ENCODE measurements at places on chromosomes 1 and 21.

GRCh38 chr1:28449904-28450303 is 55.9 kb upstream of the RCC1 start:
- peak; percentile 13 for DNase-seq

DNA sequence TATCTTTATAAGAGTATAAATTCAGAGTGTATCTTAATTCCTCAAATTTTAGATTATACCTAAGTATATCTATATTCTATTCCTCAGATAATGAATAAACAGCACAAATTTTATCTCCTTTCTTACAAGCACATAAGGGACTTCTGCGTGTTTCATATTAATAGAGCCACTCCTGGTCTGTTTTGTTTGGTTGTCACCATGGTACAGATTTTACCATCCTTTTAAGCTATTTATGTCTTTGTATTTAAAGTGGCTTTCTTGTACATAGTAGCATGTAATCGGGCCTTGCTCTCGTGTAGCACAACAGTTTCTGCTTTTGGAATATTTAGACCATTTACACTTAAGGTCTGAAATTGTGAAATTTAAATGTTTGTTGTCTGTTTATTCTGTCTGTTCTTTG is 52.6 kb upstream of the SLC35A3 start:
- DNase-seq = no peak

GRCh38 chr1:72003092-72003491 is 279.2 kb downstream of the NEGR1 start:
- DNase-seq = no peak

GRCh38 chr1:182368903-182369302 is 22.7 kb downstream of the GLUL start:
- no peak for DNase-seq

DNA sequence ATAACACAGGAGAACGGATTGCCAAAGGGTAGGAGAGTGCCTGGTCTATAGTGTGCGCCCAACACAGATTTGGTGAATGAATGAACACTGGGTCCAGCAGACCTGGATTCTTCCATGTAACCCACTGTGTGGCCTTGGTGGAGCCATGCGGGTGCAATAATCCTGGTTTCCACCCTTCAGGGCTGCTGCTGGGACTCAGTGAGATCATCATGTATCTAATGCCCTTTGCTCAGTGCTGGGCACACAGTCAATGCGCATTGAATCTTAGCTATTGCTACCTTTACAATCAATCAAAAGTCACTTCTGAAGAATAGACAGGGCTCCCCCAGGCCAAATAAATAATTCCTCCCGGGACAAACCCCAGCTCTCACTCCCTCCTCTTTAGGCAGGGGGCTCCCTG is 5.8 kb upstream of the EPHA2 start:
- no peak for DNase-seq

- DNase-seq = no peak
These were observed 7.7 kb upstream of the S100A2 start for GRCh38 chr1:153573351-153573750.

GRCh38 chr21:33360281-33360680 is 35.5 kb downstream of the IFNAR1 start:
- DNase-seq = no peak

GRCh38 chr21:41953249-41953830 is 478 bp downstream of the C2CD2 start:
- DNase-seq = no peak

- no peak for DNase-seq
These were observed 54.0 kb downstream of the AKT3 start for GRCh38 chr1:243796016-243796415.

DNA sequence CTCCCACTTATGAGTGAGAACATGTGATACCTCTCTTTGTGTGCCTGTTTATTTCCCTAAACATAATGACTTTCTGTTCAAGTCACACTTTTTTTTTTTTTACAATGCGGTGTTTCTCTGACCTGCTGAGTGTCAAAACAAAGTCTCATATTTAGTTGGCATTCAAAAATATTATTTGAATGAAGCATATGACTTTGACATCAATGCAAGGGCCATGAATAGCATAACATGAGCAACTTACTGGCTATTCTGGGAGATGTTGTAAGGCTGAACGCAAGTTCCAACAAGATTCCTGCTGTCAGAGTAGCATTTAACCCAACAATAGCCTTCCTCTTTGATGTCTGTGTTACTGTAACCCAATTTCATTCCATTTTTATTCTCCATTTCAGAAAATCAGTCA is 2.0 kb upstream of the KRTAP19-1 start:
- DNase-seq = no peak

GRCh38 chr1:40717955-40718354 is 26.5 kb downstream of the NFYC start:
- no peak for DNase-seq

DNA sequence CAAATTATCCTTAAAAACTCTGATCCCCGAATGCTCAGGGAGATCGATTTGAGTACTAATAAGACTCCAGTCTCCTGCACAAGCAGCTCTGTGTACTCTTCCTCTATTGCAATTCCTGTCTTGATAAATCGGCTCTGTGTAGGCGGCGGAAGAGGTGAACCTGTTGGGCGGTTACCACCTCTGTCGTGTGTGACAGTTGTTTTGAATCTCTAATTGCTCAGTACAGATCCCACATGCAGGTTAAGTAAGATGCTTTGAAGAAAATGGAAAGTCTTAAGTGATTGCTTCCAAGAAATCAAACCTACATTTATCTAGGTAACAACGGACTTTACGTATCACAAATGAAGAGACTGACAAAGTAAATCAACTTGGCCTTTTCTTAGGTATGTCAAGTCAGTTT is 35.5 kb downstream of the COA6 start:
- peak; percentile 54 for DNase-seq

GRCh38 chr1:58968360-58968952 is 184.6 kb upstream of the JUN start:
- no peak for DNase-seq

DNA sequence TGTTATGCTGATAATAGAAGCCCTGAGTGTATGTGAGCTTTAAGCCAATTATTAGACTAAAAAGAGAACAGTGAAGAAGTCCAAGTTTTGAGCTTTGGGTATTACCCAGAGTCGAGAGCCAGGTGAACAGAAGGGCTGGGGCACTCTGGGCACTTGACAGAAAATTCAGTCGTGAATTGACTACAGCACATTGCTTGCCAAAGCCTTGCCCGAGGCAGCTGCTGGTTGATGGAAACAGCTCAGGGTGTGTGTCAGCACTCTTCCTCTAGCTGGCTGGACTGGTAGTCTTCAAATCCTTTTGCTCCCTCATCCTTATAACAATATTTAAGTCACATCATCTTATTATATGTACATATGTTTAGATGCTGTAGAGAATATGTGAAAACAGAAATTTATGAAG is 21.3 kb downstream of the PDE4B start:
- no peak for DNase-seq

GRCh38 chr21:42593007-42593814 is 60.2 kb upstream of the PDE9A start:
- peak; percentile 53 for DNase-seq

GRCh38 chr1:158148468-158148867 is 32.2 kb upstream of the CD1D start:
- DNase-seq = no peak

- DNase-seq = no peak
These were observed 779.0 kb upstream of the ADGRL4 start for GRCh38 chr1:79785561-79785960.

DNA sequence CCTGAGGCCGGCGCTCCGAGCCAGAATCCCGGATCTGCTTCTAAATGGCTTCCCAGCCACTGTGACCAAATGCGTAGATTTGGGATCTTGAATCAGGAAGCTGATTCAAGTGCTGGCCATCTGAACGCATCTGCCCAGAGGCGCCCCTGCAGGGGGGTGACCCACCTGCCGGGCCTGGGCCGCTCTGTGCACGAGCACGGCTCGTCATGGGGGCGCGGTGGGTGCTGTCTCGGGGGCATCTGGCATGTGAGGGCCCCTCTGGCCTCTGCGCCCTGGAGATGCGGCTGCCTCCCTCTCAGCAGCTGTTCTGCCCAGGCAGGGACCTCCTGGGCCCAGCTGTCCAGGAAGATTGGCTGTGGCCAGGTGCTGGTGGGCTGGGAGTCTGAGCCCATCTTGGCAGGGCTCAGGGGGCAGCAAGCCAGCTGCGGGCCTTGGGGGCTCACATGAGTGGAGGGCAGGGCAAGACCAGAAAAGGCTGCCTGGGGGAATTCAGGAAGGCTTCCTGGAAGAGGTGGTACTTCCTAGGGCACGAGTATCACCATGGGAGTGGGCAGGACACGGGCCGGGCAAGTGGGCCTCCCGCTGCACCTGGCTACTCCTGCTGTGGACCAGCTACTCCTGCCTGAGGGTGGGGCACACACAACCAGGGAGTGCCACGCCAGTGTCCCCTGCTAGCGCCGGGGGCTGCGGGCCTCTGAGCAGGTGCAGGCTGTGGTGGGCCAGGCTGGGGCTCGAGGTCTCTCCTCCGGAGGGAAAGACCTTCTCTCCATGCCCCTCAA is 25.1 kb downstream of the PLCH2 start:
- no peak for DNase-seq

GRCh38 chr1:7186382-7187111 is 401.3 kb downstream of the CAMTA1 start:
- no peak for DNase-seq

GRCh38 chr1:85576266-85576641 is 4.3 kb upstream of the CCN1 start:
- DNase-seq = no peak

DNA sequence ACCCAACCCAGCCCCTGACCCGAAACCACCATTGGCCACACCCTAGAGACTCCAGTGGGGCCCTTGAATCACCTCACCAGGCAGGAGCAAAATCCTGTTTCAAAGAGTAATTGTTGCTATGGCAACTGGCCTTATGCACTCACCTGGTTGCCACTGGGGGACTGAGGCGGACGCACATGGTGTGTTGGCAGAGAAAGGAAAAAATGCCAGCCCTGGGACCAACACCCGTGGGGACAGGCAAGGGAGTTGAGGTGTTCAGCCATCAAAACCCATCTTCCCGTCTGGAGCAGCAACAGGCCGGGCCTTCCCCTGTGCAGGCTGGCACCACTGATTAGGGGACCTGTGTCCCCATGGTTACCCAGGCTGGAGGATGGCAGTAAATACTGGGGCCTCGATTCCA is 395.8 kb upstream of the VAMP3 start:
- DNase-seq = no peak

DNA sequence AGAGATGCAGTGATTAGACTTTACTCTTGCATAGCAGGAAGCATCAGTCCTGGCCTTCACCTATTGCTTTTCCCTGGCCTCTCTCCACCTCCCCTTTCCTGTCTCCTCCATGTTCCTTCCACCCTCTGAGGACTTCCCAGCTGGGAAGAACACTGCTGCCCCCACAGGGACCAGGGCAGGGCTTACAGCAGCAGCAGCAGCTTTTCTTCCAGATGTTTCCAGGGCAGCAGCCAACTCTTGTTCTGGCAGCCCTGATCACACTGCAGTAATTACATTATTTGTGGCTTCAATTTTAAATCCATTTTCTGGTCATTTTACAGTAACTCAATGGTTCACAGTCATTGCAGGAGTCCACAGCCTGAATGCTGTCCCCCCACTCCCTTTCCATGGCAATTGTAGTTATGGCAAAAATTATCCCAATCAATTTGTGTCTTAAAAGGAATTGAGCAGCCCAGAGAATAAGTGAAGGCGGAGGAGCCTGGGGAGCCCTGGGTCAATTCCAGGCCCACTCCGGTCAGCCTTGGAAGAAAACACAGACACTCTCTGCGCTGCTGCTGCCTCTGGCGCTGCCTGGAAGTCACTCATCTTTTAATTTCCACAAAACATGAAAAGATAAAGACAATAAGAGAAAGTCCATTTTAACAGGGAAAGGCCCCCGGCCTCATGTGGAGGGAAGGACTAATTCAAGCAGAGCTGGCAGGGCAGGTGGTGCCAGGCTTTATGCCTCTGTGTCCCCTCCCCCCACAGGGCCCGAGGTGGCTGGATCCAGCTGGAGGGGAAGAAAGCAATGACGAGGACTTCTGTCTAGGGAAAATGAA is 148.6 kb downstream of the GRIK3 start:
- no peak for DNase-seq

- no peak for DNase-seq
These were observed 41.0 kb downstream of the RXRG start for GRCh38 chr1:165403835-165404482.

DNA sequence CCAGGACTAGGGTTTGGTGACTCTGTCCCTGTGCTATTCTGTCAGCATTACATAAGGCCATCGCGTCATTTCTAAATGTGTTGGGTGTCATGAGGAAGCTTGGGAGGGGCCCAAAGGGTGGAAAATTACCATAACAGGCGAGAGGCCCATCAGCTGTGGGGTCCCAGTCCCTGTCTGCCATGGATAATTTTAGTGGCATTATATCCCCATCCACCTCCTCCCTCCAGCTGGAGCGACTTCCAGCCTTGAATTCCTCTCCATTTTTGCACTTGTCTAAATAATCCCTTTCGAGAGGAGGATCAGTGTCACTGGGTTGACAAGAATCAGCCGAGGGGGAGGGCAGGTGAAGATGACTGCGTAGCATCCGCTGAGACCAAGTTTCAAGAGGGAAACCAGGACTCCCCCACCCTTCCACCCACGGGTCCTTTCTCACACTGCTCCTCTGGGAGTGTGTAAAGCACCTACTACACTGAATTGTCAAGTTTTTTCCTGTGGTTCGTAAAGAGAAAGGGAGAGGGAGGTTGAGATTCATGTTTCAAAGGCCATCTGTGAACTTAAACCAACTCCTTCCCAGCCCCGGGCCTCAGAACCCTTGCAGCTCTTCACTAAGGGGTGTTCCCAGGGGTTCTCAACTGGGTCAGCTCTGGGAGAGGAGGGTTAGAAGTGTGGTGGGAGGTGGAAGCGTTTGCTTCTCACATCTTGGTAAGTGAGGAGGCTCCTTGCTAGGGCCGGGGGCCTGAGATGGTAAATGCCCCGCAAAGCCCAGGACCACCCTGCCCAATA is 29.2 kb downstream of the VASH2 start:
- no peak for DNase-seq

DNA sequence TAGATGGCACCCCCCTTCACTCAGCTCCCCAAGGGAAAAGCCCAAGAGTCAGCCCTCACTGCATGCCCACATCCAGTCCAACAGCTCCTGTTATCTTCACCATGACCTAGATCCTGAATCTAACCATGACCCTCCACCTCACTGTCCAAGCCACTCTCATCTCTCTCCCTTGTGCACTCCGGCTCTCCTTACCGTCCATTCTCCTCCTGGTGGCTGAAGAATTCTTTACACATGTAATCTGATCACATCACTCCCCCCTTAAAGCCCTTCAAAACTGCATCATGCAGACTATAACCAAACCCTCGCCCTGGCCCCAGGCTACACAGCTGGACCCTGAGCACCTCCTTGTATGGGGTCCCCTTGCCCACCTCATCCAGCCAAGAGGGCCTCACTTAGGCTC is 14.0 kb upstream of the PAQR7 start:
- no peak for DNase-seq

Data from activated T-cell treated with anti-CD3 and anti-CD28 coated beads for 24 hours (primary cell).